RCC 7860 (cell line): ENCODE measurements at places on chromosomes 3 and 15.

DNA sequence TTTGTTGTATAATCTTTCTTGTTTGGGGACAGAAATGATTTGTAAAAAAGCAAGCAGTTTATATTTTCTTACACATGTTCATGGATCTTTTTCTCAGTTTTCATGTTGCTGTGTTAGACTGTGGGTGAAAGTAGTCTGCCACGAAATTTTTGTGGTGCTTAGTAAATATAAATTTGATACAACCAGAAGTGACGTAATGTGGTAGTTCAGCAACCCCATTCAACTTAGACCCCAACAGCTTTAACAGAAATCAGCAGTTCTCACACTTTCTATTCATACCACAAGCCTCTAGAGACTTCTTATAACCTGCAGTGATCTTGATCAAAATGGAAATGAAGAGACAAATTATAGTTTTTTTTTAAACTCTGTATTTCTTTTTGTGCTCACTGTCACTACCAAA is 120.2 kb upstream of the IGSF10 start:
- DNase-seq, result no peak

- no peak for DNase-seq
Measured at GRCh38 chr3:63955036-63955650, 43.0 kb upstream of the SCAANT1 start.

GRCh38 chr15:92681141-92681631 is 25.6 kb upstream of the FAM174B start:
- DNase-seq, result no peak

DNA sequence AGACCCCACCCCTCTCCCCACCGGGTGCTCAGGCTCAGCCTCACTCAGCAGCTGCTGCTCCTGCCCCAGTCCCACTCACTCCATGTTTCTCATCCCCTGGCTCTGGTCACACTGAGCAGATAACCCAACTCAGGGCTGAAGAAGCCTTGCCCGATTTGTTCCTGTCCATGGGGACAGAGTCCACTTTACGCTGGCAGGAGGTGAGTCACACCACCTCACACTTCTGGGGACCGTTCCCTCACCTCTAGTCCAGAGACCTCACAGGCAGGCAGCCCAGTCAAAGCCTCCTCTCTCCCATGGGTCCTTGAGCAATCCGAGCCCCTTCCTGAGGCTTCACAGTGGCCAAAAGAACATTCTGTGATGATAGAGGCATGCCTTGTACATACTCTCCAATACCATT is 1.4 kb downstream of the CIDEC start:
- DNase-seq, result no peak

DNA sequence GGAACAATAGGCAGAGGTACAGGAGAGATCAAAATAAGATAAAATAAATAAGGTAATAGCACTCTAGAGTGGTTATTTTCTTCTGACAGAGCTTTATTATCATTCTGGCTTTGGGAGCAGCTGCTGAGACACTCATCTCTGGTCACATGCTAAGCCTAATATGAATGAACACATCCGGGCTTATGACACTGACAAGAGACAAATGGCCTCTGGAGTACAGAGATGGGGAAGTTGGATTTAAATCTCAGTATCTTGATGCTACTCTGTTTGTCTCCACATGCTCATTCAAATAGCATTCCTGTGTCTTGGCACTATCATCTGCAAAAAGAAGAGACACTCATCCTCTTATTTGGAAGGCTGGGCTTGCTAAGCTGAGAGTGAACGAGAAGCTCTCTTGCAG is 55.6 kb downstream of the TMEM45A start:
- no peak for DNase-seq

DNA sequence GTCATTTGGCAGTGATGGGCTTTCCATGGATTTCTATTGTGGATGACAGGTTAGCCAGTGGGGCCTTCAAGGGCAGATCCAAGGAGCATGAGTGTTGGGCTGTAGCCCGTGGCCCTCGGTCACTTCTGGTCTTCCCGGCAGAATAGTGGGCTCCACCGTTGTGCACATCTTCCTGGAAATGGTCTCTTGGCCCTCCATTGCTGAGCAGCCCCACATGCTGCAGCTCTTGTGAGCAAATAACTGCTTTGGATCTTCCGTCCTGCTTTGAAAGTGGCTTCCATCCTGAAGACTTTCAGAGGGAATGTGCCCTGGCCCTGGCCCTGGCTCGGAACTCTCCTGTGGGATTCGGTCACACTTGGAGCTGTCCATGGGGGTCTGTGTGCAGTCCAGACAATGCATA is 102.8 kb downstream of the SNRPN start:
- DNase-seq, result no peak
